ENCODE measurements at places on chromosomes 7 and 10.
A peak's percentile ranks its signal among the peaks of the same experiment; 100 is the strongest.

DNA sequence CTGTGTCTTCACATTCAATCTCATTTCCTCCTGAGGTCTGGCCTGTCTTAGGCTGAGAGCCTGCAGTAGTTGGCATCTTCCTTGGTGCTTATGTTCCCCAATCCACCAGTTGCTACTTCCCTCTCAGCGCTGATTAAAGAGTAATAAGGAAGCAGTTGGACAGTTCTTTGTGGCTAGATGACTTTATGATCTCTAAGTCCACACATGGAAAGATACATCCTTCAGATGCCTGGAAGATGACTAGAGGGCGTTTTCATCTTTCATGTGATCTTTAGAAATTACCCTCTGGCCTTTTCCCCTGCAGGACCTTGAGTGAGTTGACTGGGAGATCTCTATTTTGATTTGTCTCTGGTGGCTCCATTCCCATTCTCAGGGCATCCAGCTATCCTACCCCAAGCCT lies 204.5 kb downstream of the GRM3 start:
- no peaks in the 10 kb centered on the region for H3K4me1 ChIP-seq
- H3K4me3 ChIP-seq: no peak overlapping the region
- H3K27me3 ChIP-seq: no peaks in the 10 kb centered on the region
- H3K36me3 ChIP-seq: no peaks in the 10 kb centered on the region
- no peak overlapping the region for H3K27ac ChIP-seq
- no peak for DNase-seq

DNA sequence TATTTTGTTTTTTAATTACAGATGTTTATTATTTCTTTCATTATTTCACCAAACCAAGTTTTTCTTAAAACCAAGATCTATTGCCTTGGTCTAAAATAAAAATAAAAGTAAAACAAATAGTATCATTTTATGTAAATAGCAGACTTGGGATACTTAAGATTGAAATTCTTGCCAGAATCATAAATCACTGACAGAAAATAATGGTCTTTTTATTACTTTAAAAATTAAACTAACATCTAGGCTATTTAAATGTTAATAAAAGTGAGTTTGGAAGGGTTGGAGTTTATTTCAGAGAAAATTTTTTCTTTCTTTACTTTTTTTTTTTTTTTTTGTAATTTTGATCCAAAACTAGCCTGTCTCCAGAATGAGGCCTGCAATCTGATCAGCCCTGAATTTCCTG lies 568.0 kb upstream of the IGFBP3 start:
- H3K27ac ChIP-seq: no peak overlapping the region
- H3K4me1 ChIP-seq: no peaks in the 10 kb centered on the region
- H3K27me3 ChIP-seq: no peaks in the 10 kb centered on the region
- H3K4me3 ChIP-seq: no peak overlapping the region
- DNase-seq: no peak

GRCh38 chr7:128940494-128941322 lies 3.0 kb downstream of the IRF5 start:
- H3K4me3 ChIP-seq: no peak overlapping the region
- no peaks in the 10 kb centered on the region for H3K36me3 ChIP-seq
- H3K27me3 ChIP-seq: no peaks in the 10 kb centered on the region
- H3K4me1 ChIP-seq: no peaks in the 10 kb centered on the region

DNA sequence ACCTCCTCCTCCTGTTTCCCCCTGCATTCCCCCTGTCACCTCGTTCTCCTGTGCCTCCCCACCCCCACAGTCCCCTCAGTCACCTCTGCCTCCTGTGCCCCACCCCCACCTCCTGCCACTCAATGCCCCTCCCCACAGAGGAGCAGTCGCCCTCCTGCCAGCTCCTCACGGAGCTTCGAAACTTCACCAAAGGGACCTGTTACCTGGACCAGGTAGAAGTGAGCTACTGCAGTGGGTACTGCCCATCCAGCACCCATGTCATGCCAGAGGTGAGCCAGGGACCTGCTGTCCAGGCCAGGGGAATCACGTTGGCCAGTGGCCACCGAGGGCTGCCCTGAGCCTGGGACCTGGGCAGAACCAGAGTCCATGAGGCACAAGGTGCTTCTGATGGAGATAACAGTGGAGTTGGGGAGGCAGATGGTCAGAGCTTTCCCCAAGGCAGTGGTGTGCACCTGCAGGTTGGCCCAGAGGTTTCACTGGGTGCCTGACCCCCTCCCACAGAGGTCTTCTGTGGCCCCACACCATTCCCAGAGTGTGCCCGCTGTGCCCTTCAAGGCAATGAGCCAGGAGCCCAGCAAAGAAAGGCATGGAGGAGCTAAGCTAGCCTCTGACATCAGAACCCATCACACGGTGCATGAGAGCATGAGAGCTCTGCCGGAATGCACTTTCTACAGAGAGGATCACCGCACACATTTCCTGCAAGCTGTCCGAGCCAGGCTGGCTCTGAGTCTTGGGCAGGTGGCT lies 7.0 kb upstream of the ZNF862 start:
- no peak overlapping the region for H3K4me3 ChIP-seq
- H3K27ac ChIP-seq: no peak overlapping the region
- no peak for DNase-seq
- H3K27me3 ChIP-seq: no peaks in the 10 kb centered on the region
- H3K4me1 ChIP-seq: no peaks in the 10 kb centered on the region
- H3K36me3 ChIP-seq: no peaks in the 10 kb centered on the region

- H3K4me1 ChIP-seq: no peaks in the 10 kb centered on the region
- H3K27ac ChIP-seq: no peak overlapping the region
- H3K4me3 ChIP-seq: no peak overlapping the region
- H3K36me3 ChIP-seq: no peaks in the 10 kb centered on the region
- no peak for DNase-seq
Measured at GRCh38 chr10:3986493-3987142, 201.6 kb upstream of the KLF6 start.

DNA sequence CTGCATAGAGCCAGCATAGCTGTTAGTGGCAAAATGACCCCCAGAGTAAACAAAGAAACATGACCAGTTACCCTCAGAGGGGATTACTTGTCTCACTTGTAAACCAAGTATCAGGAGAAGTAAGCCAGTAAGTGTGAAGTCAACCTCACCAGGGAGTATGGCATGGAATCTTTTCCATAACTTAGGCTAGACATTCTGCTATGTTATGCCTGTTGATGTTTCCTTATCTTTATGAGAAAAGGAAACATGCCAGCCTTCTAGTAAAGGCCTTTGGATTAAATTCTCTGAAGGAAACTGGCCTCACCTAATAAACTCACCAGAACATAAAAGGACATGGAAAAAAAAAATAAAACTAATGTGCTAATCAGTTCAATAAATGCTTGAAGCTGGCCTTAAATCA lies 87.7 kb downstream of the SEM1 start:
- H3K4me3 ChIP-seq: no peak overlapping the region
- no peaks in the 10 kb centered on the region for H3K27me3 ChIP-seq
- no peak overlapping the region for H3K27ac ChIP-seq
- no peaks in the 10 kb centered on the region for H3K4me1 ChIP-seq
- H3K36me3 ChIP-seq: no peaks in the 10 kb centered on the region

DNA sequence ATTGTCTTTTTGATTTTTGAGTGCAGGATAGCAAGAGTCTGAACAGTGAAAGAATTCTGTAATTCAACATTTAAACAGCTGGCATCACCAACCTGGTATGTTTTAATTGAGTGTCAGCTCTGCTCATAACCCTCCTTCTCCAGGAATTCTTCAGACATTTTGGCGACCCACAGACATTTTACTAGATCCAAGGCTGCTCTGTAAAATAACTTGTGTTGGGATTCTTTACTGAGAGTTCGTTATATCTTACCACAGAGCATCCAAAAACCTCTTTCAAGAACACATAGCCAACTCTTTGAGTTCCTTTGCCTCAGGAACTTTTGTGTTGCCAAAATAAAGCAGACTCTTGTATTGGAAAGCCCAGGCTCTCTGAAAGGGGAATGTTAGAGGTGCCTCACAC lies 27.7 kb upstream of the SORCS3 start:
- H3K4me1 ChIP-seq: no peaks in the 10 kb centered on the region
- DNase-seq: no peak
- H3K27me3 ChIP-seq: no peaks in the 10 kb centered on the region
- H3K4me3 ChIP-seq: no peak overlapping the region
- no peaks in the 10 kb centered on the region for H3K36me3 ChIP-seq

DNA sequence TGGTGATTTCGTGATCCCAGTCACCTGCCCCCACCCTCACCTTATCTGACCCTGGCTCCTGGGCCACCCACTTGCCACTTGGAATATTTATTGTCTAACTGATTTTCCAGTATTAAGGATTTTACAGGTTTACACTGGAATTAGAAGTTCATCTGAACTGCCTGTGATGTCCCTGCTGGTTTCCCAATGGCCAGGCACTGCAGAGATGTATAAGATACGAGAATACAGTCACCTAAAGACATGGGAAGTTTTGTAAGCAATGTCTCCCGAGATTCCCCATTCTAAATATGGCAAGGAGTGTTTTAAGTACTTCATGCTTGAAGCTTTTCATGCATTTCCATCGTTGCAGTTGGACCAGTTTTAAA lies 592.7 kb downstream of the SDK1 start:
- H3K27me3 ChIP-seq: no peaks in the 10 kb centered on the region
- H3K27ac ChIP-seq: no peak overlapping the region
- no peak for DNase-seq

GRCh38 chr10:22324893-22325271 lies 4.0 kb downstream of the BMI1 start:
- H3K27me3 ChIP-seq: peaks cover 3% of the 10 kb centered on the region
- H3K4me1 ChIP-seq: peaks cover 25% of the 10 kb centered on the region
- H3K4me3 ChIP-seq: peak overlapping the region; percentile 76
- peak overlapping the region; percentile 72 for H3K27ac ChIP-seq

DNA sequence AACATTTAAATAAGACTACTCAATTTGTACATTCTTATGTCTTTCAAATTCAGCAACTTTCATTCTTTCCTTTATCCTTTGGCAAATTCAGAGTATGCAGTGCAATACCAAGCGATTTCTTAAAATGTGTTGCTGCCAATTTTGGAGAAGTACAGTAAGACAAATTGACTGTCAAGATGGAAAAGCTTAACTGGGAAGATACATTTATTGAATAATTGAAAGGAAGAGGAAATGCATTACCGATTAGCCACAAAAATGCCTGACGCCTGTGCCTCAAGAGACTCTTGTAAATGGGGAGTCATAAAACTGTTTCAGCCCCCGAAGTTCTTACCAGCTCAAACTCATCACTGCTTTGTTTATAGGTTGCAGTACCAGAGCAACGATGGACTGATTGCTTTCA lies 373.3 kb upstream of the GALNT17 start:
- H3K4me3 ChIP-seq: no peak overlapping the region
- no peak for DNase-seq
- no peaks in the 10 kb centered on the region for H3K27me3 ChIP-seq
- no peaks in the 10 kb centered on the region for H3K4me1 ChIP-seq

- no peak for DNase-seq
- H3K4me1 ChIP-seq: no peaks in the 10 kb centered on the region
- H3K4me3 ChIP-seq: no peak overlapping the region
- H3K27me3 ChIP-seq: no peaks in the 10 kb centered on the region
- H3K27ac ChIP-seq: no peak overlapping the region
Measured at GRCh38 chr10:78857193-78857592, 211.6 kb upstream of the ZMIZ1 start.

DNA sequence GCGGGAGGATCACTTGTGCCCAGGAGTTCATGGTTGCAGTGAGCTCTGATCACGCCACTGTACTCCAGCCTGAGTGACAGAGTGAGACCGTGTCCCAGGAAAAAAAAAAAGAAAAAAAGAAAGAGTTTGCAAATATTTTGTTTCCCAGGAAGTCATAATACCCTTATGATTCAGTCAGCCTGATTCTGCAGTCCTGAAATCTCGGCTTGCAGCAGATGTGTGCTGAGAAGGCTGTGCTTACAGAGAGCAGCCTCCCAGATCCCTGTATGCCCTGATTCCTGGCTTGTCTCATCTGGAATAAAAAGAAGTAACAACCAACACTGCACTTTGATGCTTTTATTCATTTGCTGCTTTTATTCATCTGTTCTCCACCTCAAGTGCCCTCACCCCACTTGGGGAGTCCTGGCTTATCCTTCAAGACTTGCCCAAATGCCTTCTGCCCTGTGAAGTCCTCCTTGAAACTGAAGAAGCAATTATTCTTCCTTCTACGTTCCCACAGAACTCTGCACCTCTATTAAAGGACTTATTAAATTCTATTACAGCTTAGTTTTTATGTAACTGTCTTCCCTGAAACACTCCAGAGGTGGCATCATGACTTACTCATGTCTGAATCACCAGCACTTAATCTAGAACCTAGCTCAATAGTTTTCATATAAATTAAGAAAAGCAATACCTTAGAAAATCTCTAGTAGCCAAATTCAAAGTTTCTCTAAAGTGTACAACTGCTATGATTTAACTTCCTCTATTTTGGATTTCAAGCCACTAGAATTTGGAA lies 27.7 kb upstream of the BPGM start:
- H3K36me3 ChIP-seq: no peaks in the 10 kb centered on the region
- H3K4me1 ChIP-seq: no peaks in the 10 kb centered on the region
- DNase-seq: no peak
- no peaks in the 10 kb centered on the region for H3K27me3 ChIP-seq
- H3K4me3 ChIP-seq: no peak overlapping the region

GRCh38 chr10:49071160-49071761 lies 44.1 kb downstream of the VSTM4 start:
- H3K36me3 ChIP-seq: no peaks in the 10 kb centered on the region
- no peaks in the 10 kb centered on the region for H3K4me1 ChIP-seq
- no peak for DNase-seq
- H3K27me3 ChIP-seq: no peaks in the 10 kb centered on the region
- no peak overlapping the region for H3K4me3 ChIP-seq

GRCh38 chr10:63634488-63635065 lies 113.4 kb downstream of the REEP3 start:
- no peak for DNase-seq
- H3K4me1 ChIP-seq: no peaks in the 10 kb centered on the region
- no peak overlapping the region for H3K4me3 ChIP-seq

GRCh38 chr10:48287417-48288391 lies 13.2 kb upstream of the FRMPD2 start:
- no peaks in the 10 kb centered on the region for H3K36me3 ChIP-seq
- H3K27me3 ChIP-seq: no peaks in the 10 kb centered on the region
- H3K4me1 ChIP-seq: peaks cover 7% of the 10 kb centered on the region
- H3K4me3 ChIP-seq: no peak overlapping the region
- peak overlapping the region; percentile 76 for H3K27ac ChIP-seq

DNA sequence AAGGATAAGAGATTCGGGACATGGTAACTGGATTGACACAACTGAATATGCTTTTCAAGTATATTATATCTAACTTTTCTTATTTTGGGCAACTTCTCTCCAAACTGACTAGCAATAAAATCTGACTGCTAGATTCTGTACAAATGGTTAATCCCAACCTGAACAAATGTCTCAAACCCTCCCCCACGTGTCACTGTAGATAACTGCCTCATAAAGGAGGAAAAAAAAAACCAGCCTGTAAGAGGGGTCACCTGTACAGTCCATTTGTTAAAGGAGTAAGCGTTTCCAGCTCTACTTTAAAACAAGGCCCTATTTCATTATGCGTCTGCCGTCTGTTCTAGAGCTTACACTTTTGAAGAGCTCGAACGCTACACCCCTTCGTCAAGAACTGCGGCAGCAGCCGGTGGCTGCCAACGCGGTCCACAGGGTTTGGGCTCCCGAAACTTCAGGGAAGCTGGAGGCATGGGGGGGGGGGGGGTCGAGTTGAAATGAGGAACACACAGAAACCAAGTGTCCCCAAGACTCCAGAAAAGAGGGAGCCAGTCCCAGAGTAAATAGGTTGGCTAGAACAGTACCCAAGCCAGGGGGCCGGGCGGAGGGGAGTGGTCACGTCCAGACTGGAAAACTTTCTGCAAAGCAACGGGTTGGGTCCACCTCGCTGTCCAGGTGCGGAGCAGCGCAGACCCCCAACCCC lies 492 bp downstream of the COG5 start:
- peak; percentile 63 for DNase-seq
- H3K27ac ChIP-seq: peak overlapping the region; percentile 99
- no peaks in the 10 kb centered on the region for H3K4me1 ChIP-seq

- H3K27me3 ChIP-seq: peaks cover 46% of the 10 kb centered on the region
- H3K4me3 ChIP-seq: no peak overlapping the region
- H3K27ac ChIP-seq: no peak overlapping the region
- DNase-seq: no peak
Measured at GRCh38 chr7:98613601-98614425, 3.3 kb upstream of the NPTX2 start.
